ENCODE measurements at places on chromosomes 2 and 18.

DNA sequence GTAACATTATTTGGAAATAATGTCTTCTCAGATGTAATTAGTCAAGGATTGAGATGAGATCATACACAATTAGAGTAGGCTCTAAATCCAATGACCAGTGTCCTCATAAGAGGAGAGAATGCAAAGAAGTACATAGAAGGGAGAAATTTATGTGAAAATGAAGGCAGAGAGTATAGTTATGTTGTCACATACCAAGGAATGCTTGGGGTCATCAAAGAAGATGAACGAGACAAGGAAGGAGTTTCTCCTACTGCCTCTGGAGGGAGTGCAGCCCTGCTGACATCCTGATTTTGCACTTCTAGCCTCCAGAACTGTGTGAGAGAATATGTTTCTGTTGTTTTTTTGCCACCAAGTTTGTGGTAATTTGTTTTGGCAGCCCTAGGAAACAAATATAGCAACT, 100.1 kb downstream of the GALNT13 start:
- DNase-seq, result no peak

- DNase-seq, result no peak
These were observed 32.7 kb downstream of the AGFG1 start for GRCh38 chr2:227504700-227505099.

- no peak for DNase-seq
These were observed 112.0 kb downstream of the ZBTB7C start for GRCh38 chr18:48297139-48297538.

DNA sequence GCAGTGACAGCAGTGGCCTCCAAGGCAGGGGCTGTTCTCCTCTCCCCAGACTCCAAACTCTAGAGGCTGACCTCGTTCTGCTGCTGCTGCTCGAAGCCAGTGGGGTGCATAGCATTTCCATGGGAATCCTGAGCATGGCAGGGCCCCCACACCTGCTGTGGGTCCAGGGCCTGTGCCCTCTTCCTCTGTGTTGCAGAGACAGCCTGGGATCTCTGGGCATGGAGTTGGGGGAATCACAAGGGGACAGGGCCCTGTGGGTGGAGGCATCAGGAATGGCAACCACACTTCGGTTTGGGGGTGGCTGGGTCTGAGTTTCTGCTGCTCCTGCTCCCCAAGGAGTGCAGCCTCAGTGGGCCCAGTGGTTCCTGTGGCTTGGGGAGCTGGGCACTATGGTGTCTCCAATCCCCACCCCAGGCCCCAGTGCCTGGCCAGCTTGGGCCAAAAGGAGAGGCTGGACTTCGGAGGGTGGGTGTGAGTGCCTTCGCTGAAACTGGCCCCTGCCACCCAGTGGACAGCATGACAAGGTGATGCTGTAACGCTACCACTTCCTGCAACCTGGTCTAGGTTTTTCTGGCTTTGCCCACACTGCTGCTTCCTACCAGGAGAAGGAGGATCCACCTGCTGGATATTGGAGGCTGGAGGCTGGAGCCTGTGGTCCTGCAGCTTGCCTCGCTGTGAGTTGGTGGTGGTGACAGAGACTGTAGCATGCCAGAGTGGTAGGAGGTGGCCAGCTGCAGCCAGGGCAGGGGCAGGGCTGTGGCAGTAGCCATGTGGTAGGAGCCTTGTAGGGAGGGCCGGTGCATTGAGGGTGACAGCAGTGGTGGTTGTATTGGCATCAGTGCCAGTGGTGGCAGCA, 56.6 kb downstream of the SOWAHC start:
- DNase-seq, result no peak

DNA sequence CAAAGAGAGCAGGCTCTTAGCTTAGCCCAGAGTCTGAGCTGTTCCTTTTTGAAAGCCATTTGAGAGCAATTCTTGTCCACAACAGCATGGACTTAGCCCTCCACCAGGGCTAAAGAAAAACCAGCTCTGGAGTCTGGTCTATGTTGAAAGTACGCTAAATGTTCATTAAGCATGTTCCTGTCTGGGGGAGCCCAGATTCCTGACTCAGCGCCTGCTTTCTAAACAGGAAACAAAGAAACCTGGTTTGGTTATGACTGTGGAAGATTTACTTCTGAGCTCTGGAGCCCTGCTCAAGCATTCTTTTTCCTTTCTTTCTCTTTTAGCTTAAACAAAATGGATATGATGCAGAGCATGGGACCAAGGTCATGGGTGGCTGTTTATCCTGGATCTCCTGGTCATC, 279.8 kb downstream of the RBM43 start:
- no peak for DNase-seq

Measured in stromal cell of bone marrow (primary cell).